ENCODE measurements at places on chromosomes 4 and X.

GRCh38 chrX:42976746-42977366, 198.9 kb upstream of the PPP1R2C start:
- DNase-seq = no peak

GRCh38 chrX:13499736-13500135, 69.7 kb upstream of the EGFL6 start:
- DNase-seq = no peak

- no peak for DNase-seq
Observed at GRCh38 chr4:109243871-109244270, 58.6 kb downstream of the COL25A1 start.

GRCh38 chr4:30870513-30870912, 150.3 kb downstream of the PCDH7 start:
- no peak for DNase-seq

- DNase-seq = no peak
Observed at GRCh38 chrX:154313147-154313546, 17.6 kb downstream of the TKTL1 start.

GRCh38 chr4:152431784-152432183, 104.1 kb downstream of the FBXW7 start:
- DNase-seq = no peak

- peak; percentile 80 for DNase-seq
Observed at GRCh38 chr4:156941940-156942548, 29.6 kb downstream of the PDGFC start.

DNA sequence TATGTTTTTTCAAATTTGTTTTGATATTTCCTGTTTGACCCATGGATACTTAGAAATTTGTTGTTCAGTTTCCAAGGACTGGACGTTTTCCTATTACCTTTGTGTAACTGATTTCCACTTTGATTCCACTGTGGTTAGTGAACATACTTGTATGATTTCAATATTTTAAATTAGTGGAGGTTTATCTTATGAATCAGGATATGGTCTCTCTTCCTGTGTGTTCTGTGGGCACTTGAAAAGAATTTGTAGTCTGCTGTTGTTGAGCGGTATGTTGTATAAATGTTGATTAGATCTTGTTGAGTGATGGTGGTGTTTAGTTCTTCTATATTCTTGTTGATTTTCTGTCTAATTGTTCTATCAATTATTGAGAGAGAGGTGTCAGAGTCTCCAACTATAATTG, 21.2 kb upstream of the LAMTOR3 start:
- DNase-seq = no peak

- DNase-seq = no peak
Observed at GRCh38 chr4:189202869-189203271, 737.8 kb upstream of the FRG1 start.

DNA sequence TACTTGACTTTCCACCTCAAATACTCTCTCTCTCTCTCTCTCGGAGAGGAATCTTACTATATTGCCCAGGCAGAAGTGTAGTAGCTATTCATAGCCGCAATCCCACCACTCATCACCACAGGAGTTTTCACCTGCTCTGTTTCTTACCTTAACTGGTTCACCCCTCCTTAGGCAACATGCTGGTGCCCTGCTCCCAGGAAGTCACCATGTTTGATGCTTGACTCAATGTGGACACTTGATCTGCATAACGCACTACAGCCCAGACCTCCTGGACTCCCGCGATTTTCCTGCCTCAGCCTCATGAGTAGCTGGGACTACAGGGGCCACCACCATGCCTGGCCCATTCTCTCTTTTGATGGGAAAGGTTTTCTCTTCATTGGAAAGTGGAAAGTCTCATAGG, 271.8 kb downstream of the FBXW7 start:
- no peak for DNase-seq

DNA sequence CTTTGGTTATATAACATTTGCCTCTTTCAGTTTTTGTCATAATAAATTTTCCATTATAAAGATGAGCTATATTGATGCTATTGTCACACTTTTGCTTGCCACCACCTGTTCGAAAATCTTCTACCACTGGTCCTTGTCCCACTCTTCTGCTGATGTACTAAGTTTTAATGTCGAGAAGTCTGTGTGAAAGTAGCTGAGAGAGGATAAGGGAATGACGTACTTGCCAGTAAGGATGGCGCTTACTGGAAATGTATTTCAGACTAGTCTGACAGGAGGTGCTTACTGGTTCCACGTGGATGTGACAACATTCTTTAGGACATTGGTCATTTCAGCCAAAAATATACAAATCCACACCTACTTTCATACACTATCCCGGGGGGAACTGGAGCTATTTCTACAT, 132.7 kb upstream of the NR3C2 start:
- DNase-seq = no peak

- DNase-seq = no peak
Observed at GRCh38 chr4:144572660-144573059, 73.3 kb upstream of the HHIP start.

DNA sequence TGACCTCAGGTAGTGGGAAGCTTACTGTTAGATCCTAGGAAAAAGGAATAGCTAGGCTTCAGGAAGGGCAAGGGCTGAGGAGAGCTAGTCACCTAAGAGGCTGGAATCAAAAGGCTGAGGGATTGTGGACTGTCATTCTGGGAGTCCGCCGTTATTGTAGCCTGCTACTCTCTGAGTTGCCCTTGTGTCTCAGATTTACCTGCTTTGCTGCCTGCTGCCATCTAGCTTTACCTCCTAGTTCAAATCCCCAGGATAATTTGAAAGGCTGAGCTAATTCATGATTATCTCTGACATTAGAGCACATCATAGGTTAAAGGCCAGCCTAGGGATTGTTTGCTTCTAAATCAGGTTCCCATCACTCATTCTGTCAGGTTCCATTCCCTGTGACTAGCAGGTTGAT, 120.2 kb downstream of the FHIP1A start:
- no peak for DNase-seq

DNA sequence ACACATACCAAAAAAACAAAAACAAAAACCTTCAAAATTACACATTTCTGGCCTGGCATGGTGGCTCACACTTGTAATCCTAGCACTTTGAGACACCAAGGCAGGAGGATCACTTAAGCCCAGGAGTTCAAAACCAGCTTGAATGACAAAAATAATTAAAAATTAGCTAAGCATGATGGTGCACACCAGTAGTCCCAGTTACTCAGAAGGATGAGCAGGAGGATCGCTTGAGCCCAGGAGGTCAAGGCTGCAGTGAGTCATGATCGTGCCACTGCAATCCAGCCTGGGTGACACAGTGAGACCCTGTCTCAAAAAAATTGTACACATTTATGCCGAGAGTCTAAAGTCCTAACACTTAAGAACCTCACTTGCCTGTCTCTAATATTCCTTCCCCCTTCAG, 18.3 kb downstream of the SLC39A8 start:
- no peak for DNase-seq

GRCh38 chr4:158316264-158316663, 106.0 kb downstream of the TMEM144 start:
- no peak for DNase-seq

GRCh38 chrX:50721764-50722521, 92.1 kb downstream of the SHROOM4 start:
- DNase-seq = no peak

- no peak for DNase-seq
Observed at GRCh38 chr4:176451443-176451842, 131.7 kb downstream of the SPCS3 start.

GRCh38 chr4:37757121-37757520, 69.4 kb upstream of the PGM2 start:
- no peak for DNase-seq

GRCh38 chr4:2591189-2591588, 54.7 kb downstream of the FAM193A start:
- DNase-seq = no peak

DNA sequence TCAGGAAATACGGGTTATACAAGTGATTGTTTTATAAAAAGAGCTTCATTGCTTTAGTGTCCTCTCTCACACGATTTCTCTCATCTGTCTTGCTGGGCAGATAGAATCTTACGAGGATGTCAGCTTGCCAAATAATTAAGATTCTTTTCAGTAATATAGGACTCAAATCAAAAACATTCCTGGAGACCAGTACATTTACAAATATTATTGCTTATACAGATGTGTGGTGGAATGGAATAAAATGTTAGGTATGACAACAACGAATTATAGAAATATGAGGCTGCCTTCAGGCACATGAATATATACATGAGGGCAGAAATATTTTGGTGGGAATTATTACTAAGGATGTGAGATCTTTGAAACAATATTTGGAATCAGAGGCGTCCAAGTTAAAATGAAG, 88.9 kb downstream of the GC start:
- DNase-seq = no peak

DNA sequence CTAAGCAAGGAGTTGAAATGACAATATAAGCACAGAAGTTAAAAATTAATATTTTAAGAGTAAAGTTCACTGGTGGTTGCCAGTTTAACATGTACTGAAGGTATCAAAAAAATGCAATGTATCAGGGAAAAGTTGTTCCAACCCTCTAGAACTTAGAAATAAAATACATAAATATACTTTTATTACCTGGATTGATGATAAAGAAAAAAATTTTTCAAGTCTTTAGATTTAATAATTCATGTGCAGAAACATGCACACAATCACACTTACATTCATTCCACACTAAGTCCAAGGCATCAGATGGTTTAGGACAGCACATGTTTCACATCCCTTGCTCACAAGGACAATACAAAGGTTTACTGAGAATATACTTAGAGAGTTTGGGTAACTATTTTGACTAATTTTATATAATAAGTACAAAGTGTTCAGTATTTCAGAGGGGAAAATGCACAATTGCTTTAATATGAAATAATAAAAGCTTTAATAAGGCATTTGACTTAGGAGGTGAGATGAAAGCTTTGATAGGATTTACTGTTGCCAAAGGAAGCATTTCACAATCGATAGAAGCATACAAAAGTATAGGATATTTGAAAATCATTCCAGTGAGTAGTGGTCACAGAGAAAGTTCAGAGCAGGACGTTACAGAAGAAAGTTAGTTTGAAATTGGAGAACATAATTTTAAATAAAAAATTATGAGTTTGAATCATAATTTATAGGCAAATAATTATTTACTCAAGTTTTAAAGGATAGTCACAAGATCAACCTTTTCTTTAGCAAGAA, 392 bp upstream of the UGT2A3 start:
- no peak for DNase-seq

DNA sequence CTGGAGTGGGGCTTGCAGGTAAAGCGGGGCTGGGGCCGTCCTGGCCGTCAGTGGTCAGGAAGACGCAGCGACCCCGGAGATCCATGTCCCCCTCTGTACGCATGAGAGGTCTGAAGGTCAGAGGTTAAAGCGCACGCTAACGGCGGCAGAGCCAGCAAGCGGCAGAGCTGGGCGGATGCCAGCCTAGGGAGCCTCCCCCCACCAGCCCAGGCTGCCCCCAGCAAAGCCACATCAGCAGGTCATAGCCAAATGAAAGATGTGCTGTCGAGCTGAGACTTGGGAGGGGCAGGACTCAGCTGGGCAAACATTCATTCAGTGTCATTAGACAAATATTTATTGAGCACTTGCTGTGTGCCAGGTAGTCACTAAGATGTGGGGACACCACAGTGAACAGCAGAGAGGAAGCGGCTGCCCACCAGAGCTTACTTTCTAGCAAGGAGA, 593 bp upstream of the JAKMIP1 start:
- DNase-seq = peak; percentile 54

GRCh38 chr4:1365271-1366178, 18.5 kb downstream of the UVSSA start:
- peak; percentile 4 for DNase-seq

- DNase-seq = no peak
Observed at GRCh38 chr4:42637104-42637503, 19.8 kb downstream of the ATP8A1 start.

- peak; percentile 27 for DNase-seq
Observed at GRCh38 chrX:150486011-150486410, 82.4 kb upstream of the MTM1 start.

- no peak for DNase-seq
Observed at GRCh38 chrX:66009231-66009845, 30.5 kb downstream of the VSIG4 start.

DNA sequence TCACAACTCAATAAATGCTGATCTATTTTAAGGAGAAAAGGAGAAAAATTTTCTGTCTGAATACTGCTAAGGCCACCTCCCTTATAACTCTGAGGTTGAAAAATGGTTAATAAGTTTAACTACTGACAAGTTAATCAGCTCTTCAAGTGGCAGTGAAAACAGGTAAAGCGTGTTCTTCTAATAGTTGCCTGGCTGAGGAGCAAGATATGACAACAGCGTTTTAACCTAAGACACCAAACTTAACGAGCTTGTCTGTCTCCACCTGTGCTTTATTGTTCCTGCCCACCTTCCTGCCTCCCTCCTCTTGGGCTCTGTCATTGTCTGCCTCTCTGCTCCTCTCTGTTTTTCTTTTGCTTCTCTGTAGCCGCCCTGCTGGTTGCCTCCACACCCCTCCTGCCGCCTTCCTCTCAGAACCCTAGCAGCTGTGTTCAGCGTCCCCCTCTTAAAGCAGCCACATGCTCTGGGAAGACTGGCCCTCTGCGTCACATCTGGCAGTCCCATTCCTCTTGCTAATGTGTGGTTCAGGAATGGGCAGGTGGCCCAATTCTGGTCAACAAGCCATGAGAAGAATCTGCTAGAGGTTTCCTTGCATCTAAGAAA, 4.3 kb upstream of the TSPAN5 start:
- no peak for DNase-seq

DNA sequence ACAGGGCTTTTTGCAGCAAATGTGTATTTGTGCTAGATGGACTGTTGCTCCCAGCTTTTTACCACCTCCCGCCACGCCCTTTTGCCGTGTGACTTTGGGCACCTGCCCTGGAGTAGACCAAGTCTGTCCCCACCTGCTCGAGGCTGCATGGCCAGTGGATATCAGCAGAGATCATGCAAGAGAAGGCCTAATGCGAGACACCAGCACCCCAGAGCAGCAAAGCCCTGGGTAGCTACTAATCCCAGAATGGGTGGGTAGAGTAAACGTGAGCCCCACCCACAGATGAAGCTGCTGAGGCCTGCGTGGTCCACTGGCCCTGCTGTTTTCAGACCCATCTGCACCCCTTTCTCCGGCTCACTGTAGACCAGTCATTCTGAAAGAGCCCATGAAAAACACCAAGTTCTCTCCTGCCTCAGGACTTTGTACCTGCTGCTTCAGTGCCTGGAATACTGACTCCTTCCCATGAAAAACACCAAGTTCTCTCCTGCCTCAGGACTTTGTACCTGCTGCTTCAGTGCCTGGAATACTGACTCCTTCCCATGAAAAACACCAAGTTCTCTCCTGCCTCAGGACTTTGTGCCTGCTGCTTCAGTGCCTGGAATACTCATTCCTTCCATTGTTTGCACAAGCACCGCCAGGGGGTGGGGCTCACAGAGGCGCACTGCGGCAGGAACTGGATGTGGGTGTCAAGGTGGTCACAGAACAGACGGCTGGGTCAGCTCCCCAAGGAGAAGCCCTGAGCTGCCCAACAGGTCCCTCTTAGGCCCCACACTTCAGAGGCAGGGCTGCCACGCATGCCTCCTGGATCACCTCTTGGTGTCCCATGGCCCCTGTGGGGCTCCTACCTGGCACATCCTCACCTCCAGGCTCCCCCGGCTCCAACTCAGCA, 5.1 kb upstream of the TNIP2 start:
- no peak for DNase-seq

- DNase-seq = peak; percentile 33
Observed at GRCh38 chrX:101287402-101287801, 3.7 kb downstream of the TAF7L start.

- DNase-seq = no peak
Observed at GRCh38 chr4:995311-996026, 2.3 kb upstream of the SLC26A1 start.
